Fibroblast of mammary gland (primary cell): ENCODE measurements at places on chromosomes 16 and 17.

DNA sequence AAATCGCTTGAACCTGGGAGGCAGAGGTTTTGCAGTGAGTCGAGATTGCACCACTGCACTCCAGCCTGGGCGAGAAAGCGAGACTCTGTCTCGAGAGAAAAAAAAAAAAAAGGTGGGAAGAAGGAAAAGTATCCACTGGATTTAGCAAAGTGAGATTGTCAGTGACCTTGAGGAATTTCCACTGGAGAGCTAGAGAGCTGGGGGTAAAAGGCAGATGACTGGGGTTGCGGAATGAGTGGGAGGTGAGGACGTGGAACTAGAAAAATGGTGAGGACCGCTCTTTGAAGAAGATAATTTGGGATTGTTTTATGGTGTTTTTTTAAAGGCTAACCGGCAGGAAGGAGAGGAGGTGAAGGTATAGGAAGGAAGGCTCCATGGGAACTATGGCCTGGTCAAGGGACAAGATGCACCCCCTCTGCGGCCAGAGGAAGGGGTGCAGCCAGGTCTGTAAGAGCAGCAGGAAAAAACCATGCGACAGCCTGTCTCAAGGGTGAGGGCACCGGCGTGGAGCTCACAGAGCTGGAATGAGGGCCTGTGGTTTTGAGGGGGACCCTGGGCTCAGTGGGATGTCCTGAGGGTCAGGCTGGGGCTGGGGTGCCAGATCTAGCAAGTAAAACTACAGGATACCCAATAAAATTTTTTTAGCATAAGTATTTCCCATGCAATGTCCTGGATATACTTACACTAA, 694 bp upstream of the MLST8 start:
- no peak for DNase-seq

DNA sequence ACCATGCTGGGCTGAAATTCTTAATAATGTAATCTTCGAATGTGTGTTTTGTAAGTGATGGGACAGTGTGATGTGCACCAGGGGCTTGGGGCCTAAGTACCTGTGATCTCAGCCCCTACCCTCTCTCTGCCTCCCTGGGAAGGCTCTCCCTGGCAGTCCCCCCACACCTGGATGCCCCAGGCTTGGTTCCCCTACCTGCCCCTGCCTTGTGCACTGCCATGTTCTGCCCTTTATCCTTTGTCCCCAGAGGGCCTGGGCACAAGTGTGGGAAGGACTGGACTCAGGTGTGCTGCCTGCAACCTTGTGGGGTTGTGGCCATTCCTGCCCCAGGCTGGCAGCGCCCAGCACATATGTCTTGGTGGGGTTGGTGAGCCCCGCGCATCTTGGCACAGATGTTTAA, 55.4 kb upstream of the CREBBP start:
- no peak for DNase-seq

DNA sequence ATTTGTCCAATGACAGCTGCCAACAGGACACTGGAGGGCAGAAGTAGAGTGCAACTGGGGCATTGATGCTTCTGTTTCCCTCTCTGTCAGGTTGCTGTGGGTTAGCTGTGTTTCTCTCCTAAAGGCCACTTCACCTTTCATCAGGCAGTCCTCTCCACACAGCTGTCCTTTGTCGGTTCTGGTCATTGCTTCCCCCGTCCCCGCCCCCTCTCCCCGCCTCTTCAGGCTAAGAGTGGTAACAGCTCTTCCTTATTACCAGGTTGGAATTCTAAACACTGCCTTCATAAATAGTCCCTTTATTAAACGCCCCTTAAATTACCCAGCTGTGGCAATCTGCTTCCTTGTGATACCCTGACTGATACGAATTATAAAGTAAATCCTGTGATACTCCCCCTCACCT, 31.8 kb upstream of the NSRP1 start:
- no peak for DNase-seq

GRCh38 chr17:57672971-57673370, 72.1 kb downstream of the CCDC182 start:
- no peak for DNase-seq

DNA sequence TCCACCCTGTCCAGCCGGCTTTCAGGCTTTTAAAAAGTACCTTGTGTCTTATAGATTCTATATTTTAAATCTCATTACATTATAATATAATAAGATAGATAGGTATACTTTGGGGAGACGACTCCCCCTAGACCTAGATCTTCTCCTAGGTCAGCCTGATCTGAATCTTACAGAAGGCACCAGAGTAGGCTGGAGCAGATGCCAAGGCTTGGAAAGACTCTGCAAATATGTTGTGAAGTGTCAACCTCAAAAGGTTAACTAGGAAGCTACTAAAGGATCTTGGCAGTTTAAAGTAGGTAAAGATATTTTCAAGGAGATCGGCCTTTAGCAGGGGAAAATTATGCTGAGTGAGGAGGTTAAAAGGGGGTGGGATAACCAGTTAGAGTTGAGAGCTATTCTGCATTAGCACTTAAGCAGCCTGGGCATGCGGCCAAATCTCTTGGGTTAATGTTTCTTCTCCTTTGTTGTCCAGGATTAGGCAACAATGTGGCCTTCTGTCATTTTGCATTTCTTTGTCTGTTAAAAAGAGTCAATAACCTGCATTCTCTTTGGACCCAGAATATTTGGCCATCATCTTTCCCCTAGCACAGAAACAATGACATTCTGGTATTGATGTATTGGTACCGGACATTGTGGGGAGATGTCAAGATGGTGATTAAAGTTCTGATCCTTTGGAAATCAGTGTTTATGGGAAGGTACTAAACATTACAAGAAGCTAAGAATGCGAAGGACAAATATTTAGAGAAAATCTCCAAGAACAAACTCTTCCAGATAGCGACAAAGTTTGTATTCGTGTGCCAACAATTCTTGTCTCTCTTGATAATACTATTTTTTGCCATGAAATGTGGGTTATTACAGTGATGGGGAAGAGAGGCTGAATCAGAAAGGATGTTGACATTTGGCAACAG, 51.2 kb upstream of the DHX40 start:
- peak; percentile 74 for DNase-seq

GRCh38 chr17:45263477-45263860, 1.6 kb upstream of the SPATA32 start:
- no peak for DNase-seq

DNA sequence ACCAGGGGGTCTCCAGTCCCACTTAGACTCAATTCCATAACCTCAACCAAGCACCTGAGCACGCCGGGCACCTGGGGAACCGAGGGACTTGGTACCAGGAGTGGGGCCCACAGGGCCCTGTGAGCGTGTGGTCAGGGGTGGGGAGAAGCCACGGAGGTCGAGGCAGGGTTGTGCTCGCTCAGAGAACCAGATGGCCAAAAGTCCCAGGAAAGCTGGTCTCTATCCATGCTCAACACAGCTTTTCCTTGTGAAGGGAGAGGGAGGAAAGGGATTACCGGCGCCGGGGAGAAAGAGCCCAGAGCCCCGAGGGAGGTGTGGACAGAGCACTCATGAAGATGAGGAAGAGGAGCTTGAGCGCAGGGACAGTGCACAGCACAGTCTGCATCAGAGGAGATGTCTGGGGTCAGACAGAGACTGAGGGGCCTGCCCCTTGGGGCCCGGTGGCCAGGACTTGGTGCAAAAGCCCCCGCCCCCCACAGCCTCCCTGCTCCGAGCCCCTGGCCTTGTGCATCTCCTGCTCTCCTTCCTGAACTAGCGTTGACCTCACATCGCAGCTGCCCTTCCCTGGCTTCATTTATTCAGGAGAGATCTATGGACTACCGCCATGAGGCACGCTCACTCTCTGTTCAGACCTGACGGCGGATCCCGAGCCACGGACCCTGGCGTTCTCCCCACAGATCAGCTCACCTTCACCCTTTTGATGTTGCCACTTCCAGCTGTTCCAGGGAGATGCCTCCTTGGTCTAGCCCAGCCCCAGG, 355.4 kb upstream of the TNRC6C start:
- no peak for DNase-seq

DNA sequence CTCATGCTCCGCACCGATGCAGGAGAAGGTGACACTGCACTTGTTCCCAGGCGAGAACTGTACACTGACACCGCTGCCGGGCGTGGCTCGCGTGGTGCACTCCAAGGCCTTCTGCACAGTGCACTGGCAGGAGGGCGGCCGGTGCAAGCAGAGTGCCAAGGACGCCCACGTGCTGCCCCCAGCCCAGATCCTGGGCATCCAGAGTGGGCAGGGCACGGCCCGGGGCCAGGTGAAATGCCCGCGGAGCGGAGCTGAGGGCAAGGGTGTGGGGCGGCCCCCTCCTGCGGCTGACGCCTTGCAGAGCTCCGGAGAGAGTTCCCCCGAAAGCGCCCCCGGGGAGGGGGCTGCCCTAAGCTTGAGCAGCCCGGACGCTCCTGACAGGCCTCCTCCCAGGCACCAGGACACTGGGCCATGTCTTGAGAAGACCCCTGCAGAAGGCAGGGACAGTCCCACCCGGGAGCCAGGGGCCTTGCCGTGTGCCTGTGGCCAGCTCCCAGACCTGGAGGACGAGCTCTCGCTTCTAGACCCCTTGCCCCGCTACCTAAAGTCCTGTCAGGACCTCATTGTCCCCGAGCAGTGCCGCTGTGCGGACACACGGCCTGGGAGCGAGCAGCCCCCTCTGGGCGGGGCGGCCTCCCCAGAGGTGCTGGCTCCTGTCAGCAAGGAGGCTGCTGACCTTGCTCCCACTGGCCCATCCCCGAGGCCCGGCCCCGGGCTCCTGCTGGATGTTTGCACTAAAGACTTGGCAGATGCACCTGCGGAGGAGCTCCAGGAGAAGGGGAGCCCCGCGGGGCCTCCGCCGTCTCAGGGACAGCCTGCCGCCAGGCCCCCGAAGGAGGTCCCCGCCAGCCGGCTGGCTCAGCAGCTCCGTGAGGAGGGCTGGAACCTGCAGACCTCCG, 21.9 kb upstream of the JPT2 start:
- DNase-seq = no peak

DNA sequence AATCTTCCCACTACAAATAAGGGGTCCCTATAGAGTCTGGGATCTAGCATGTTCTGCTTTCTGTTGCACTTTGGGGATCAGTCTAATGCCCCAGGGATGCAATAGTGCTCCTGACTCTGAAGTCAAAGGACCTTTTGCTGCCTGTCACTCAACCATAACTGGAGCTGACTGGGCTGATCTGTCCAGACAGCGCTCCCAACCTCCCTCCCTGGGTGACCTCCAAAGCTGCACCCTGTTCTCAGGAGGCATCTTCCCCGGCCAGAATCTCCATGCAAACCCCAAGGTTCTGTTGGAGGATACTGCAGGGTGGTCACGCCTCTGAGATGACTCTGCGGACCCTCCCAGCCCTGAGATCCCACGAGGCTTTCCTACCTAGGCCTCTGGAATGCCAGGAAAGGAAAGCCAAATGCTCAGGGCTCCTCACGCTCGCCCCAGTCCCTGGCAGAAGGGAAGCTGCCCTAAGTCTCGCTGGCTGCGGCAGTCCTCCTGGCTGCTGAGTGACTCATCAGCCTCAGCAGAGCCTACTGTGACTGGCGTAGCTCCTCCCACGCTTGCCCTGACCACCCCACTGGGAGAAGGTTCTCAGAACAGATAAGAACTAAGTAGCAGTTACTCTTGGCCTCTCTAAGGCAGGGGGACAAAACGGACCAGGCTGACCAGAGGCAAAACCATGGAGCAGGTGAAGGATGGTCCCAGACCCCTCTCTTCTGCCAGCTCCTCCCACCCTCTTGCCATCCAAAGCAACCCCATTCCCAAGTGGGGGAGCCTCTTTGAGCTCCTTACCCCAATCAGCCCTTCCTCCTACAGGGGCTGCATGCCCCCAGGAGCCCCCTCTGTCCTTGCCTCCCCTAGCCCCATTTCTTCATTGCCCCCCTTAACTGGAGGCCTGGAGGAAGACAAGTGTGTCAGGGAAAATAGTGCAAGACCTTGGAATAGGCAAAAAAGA, 124.1 kb upstream of the TNRC6C start:
- DNase-seq = peak; percentile 86

- DNase-seq = no peak
Measured at GRCh38 chr17:68246271-68247028, 1.4 kb upstream of the AMZ2 start.

DNA sequence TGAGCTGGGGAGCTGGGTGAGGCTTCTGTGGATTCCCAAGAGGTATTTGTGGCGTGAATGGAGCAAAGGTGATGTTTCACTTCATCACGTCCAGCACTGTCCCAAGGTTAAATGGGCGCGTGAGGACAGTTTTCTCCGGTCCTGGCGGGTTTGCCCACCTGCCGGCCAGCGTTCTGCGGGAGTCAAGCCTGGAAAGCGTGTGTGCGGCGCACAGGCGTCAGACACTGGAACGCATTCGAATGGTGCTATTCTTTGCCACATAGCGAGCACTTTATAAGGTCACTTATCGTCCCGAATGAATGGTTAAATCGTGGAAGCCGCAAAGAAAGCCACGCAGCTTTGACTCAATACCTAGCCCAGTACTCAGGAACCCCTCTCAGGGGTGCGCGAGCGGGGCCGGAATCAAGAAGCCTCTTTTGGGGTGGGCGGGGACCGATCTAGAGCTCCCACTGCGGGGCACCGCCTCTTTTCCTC, 446 bp upstream of the PSMD11 start:
- DNase-seq = peak; percentile 3

GRCh38 chr17:9350080-9350479, 225.5 kb downstream of the STX8 start:
- DNase-seq = peak; percentile 99

- DNase-seq = peak; percentile 2
Measured at GRCh38 chr16:74909665-74910064, 75.3 kb downstream of the WDR59 start.
